ENCODE measurements at places on chromosomes 16 and 17. TPM values are rescaled to one million over a fixed set of nuclear protein-coding genes. Genes with fewer than 3 reads are reported as not detected.

DNA sequence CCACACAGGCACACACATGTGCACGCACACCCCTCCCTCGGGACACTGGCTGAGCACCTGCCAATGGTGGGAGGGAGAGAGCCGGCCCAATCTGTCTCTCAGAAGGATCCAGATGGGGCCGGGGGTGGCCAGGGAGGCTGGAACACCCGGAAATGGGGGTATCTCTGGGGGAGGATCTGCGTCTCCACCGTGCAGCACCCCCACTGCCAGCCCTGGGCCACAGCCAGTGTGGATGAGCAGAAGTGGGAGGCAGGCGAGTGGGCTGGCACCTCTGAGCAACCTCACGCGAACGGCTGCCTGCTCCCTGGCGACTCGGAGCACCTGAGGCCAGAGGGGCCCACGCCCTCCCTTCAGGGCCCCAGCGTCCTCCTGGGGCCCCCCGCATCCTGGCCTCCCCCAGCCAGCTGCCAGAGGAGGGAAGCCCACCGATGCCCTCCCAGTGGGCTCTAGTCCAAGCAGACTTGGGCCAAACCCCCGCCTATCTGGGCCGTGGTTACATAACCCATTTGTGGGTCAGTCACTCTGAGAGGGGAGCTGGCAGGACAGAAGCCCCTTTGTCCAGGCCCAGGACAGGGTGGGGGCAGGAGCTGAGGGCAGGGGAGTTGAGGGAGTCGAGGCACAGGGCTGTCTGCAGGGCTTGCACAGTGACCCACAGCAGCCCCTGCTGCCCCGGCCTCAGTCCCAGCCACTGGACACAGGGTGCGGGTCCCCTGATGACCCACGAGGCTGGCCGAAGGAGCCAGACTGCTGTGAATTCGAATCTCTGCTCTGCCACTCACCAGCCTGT lies 5.6 kb downstream of the CASKIN1 start:
- no peak for DNase-seq

CDH3 gene
- 0.36 TPM for total RNA-seq

SPOP gene
- 34.3 TPM for total RNA-seq

- DNase-seq = no peak
Observed at GRCh38 chr17:45851873-45852272, 7.2 kb downstream of the SPPL2C start.

Data from CD8-positive, alpha-beta T cell (primary cell).